ENCODE measurements at places on chromosomes 6 and 20.

DNA sequence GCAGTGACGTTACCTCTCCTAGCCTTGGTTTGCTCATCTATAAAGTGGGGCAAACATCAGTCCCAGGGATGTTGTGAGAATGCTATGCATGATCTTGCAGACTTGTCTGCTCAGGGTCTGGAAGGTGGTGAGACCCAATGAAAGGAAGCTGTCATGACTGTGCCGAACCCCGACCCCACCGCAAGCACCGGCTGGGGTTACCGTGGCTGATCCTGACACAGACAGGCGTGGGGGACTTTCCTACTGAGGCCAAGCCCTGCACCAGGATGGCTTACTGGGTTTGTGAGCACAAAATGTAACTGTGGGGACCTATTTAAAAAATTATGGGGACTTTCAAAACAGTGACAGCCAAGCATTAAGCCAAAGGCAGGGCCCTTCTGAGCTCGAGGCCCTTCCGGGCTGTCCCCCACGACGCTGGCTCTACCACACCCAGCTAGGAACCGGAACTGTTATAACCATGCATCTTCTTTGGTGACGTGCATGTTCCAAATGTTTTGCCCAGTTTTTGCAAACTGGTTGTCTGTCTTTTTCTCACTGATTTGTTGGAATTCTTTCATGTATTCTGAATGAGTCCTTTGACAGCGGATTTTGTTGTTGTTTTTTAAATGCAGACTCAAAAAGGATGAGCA, 76.6 kb upstream of the PMEPA1 start:
- no peak for DNase-seq

GRCh38 chr6:118316796-118317384, 231.2 kb upstream of the PLN start:
- DNase-seq: no peak

- DNase-seq: no peak
Observed at GRCh38 chr6:31530659-31531058, 1.9 kb downstream of the MCCD1 start.

- no peak for DNase-seq
Observed at GRCh38 chr20:41261790-41262717, 55.5 kb downstream of the ZHX3 start.

- DNase-seq: peak; percentile 89
Observed at GRCh38 chr6:107045826-107046675, 18.1 kb downstream of the MTRES1 start.

DNA sequence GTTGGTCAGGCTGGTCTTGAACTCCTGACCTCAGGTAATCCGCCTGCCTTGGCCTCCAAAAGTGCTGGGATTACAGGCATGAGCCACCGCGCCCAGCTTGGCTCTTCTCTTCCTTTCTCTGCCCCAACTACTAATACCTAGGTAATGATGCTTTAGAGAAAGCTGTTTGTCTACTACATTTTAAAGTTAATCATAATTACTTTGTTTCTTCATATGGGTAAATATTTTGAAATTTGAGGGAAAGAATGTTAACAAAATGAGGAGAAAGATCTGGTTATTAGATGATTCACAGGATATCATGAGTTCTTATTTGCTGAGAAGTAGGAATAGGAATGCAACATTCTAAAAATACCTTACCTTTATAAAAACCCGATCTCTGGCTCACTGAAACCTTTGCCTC, 18.4 kb upstream of the PTPRK start:
- DNase-seq: no peak

DNA sequence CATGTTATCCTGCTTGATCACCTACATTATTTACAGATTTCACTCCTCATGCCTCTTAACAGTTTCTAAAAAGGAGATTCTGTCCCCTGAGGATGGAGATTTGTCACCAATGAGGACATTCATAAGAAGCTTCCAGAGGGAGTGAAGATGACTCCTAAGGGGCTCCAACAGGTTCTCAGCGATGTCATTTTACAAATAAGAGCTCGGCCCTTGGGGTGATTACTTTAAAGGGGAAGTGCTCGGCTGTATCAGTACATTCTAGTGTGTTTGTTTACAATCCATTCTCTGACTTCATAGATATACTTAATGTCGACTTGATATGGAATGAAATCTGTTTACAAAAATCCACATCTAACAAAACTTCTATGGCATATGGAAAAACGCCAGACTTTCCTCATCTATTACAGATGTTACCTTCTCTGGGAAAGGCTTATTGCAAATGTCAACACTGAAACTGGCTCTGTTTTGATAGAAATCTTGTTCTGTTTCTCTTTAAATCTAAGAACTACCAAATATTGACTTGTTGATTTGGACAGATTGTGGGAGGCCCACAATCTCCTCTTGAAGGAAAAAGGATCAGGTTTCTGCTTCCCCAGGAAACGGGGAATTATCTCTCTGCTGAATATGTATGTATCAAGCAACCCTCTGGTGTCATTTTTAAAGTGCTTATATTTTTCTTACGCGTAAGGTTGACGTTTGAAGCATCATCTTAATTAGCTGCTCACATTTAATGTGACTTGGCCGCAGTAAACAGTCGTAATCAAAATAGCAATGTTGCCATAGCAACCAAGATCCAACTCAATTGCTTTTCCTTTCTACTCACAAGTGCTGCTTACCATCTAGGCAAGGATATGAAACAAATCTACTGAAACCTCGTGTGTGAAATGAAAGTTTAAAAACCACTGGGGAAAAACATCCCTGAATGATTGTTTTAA, 95.7 kb downstream of the SHLD1 start:
- DNase-seq: peak; percentile 59

GRCh38 chr20:48716086-48716485, 111.7 kb downstream of the PREX1 start:
- no peak for DNase-seq

- DNase-seq: no peak
Observed at GRCh38 chr6:109124219-109124618, 28.9 kb downstream of the CEP57L1 start.

DNA sequence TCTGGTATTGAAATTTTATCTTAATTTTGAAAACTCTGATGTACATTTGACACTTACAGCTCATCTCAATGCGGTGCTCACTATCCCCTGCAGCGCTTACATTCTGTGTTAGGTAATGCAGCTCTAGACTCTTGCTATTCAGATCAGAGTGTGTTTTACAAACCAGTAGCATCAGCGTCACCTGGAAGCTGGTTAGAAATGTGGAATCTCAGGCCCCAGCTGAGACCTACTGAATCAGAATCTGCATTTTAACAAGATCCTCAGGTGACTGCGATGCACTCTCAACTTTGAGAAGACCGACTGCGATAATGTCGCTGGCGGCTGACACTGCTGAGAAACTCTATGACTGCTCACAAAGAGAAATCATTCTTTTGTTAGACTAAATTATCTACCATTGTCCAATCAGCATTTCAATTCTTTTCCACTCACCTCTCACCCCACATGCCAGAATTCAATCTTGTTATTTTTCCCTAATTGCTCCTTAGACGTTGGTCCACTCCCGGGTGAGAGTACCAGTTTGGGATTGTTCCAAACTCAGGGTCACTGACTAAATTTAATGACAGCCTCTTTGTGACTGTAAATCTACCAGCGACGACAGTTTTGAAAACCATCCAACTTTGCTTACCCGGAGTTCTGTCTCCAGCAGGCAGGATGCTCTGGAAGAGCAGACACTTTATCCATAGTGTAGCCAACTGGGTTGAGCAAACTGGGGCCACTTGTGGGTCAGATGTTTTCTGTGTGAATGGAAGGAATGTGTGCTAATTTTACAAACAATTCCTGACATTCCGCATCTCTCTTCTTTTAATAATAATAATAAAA, 140.1 kb upstream of the BTBD3 start:
- DNase-seq: peak; percentile 88

GRCh38 chr20:24873025-24873620, 75.9 kb upstream of the CST7 start:
- peak; percentile 1 for DNase-seq

- no peak for DNase-seq
Observed at GRCh38 chr20:62040381-62040922, 25.2 kb downstream of the TAF4 start.

GRCh38 chr6:149075616-149076354, 241.7 kb upstream of the TAB2 start:
- DNase-seq: no peak

DNA sequence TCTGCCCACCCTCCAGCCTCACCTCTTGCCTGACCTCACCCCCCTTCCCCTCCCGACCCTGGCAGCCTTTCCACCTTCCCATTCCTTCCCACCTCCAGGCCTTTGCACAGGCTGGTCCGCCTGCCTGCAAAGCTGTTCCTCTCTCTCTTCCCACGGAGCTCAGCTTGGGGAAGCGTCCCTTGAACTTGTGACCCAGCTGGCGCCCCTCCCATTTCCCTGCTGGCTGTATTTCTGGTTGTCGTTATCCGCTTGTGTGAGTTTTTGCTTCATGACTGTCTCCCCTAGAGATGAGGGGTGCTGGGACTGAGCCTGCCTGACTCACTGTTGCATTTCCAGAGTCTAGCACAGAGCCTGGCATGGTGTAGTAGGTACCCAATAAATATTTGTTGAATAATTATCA, 32.5 kb downstream of the VSTM2L start:
- peak; percentile 45 for DNase-seq

- DNase-seq: peak; percentile 76
Observed at GRCh38 chr6:30219244-30219643, 6.0 kb upstream of the TRIM26 start.

All from eye (tissue), 1 donor.